GM19239 (cell line): ENCODE measurements at places on chromosomes 12 and 14.
A peak's percentile ranks its signal among the peaks of the same experiment; 100 is the strongest.

GRCh38 chr12:129961091-129961490 lies 57.3 kb upstream of the TMEM132D start:
- DNase-seq: no peak

GRCh38 chr14:76640923-76641395 lies 120.3 kb upstream of the VASH1 start:
- DNase-seq: no peak

GRCh38 chr12:66051361-66051760 lies 79.2 kb downstream of the LLPH start:
- DNase-seq: no peak

DNA sequence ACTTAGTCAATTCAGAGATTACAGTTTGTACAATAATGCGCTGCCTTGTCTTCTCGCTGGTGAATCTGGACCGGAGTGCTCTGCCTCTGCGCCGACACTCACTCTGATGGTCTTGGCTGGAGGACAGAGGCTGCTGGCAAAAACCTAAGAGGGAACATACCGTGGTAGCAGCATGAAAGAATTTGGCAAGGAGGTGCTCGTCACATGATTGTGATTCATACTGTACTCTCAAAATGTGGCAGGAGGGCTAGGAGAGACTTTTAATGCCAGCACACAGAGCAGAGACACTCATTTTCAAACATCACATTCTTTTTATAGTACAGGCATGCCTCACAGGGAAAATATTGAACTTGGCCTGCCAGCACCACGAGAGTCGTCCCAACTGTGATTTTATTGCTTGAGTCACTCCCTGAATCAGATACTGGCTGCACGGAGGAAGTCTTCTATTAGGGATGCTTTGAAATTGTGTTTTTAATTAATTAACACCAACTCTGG lies 67.8 kb downstream of the HMGA2 start:
- DNase-seq: no peak

DNA sequence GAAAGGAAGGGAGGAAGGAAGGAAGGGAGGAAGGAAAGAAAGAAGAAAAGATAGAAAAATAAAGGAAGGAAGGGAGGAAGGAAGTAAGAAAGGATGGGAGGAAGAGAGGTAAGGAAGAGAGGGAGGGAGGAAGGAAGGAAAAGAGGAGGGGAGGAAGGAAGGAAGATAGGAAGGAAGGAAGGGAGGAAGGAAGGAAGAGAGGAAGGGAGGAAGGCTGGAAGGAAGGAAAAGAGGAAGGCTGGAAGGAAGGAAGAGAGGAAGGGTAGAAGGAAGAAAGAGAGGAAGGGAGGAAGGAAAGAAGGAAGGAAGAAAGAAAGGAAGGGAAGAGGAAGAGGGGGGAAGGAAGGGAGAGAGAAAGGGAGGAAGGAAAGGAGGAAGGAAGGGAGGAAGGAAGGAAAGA lies 12.8 kb upstream of the WIF1 start:
- no peak for DNase-seq

GRCh38 chr12:127263621-127264020 lies 1003.3 kb upstream of the TMEM132C start:
- no peak for DNase-seq

- DNase-seq: no peak
Measured at GRCh38 chr12:10097521-10097920, 1.3 kb downstream of the CLEC1A start.

GRCh38 chr14:101855958-101856357 lies 94.4 kb downstream of the PPP2R5C start:
- no peak for DNase-seq

DNA sequence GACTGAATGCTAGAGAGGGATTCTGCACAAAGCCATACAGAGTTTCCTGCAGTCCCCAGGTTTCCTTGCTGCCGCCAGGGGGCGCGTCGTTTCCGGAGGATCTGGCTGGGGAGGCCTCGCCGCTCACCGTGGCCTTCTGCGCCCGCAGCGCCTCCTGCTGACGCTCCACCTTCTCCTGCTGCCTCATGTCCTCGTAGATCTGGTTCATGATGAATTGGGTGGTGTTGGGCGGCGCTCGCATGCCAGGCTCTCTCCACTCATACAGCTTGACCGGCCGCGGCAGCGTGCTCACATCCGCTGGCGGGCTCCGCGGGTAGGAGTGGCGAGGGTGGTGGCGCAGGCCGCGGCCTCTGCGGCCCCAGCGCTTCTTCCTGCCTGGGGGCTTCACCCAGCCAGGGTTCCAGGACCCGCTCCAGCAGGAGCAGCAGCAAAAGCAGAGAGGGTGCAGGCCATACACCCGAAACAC lies 987 bp downstream of the CCER1 start:
- DNase-seq: no peak

DNA sequence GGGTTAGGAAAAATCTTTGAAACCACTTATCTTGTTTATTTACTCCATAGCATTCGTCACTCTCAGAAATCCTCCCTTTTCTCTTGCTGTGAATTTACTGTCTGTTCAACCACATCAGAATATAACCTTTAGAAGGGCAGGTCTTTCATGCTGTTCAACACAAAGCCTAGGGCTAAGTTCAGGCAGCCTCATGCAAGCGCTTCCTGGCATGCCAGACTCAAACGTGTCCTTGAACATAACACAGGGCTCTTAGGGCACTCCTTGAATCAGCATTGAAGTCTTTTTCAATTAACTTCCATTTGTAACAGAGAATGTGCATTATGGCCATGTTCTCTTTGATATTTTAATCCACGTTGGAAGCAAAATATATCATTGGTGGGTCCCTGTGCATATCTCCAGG lies 377.7 kb downstream of the GLT1D1 start:
- no peak for DNase-seq

GRCh38 chr14:69270795-69271708 lies 11.1 kb downstream of the GALNT16 start:
- DNase-seq: no peak

- no peak for DNase-seq
Measured at GRCh38 chr12:27359578-27360340, 27.1 kb downstream of the BMAL2 start.

DNA sequence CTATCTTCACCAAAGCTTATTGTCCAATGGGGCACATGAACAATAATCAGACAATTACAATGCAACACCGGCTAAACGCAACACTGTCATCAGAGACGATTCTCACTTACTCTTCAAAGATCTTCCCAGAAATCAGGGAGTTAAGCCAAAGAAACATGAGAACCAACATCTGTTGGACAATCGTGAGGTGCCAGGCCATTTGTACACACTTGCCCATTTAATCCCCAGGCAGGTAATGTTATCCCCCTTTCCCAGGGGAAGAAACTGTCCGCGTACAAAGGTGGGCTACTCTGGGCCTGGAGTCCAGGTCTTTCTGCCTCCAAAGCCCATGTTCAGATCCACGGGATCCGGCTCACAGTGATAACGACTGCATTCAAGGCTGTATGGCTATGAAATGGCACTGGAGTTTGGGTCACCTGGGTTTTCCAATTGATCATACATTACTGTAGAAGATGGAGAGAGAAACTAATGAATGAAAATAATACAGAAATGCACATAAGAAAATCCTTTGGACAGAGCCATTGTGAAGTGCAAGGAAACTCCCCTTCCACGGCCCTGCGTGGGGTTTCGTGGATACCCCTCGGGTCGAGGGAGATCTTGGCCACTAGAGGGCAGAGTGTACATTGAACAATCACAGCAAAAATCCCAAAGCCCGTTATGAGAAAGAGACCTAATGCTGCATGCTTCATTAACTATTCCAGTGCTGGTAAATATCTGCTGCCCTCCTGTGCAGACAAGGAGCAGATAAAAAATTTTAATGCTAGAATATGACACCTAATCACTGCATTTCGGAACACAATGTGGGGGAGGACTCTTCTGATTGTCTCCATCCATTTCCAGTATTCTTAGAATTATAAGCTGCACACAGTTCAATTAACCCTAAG lies 111.4 kb downstream of the EGLN3 start:
- peak; percentile 38 for DNase-seq

GRCh38 chr12:55607821-55608594 lies 28.7 kb upstream of the OR10P1 start:
- DNase-seq: no peak

DNA sequence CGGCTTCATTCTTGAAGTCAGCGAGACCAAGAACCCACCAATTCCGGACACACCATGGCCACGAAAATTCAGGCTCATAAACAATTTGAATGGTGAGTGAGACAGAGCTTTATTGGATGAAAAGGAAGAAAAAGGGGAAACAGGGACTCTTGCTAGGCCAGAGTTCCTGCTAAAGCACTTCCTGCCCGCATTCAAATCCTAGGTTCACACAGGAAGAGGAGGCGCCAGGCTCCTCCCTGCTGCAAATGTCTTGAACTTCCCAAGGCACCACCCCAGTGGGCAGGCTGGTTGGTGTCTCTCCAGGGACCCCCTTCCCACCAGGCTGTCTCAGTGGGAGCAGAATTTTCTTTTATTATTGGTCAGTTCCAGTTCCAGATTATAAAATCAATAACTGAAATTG lies 121.2 kb downstream of the FSCB start:
- DNase-seq: no peak

- DNase-seq: no peak
Measured at GRCh38 chr12:49881415-49882247, 22.1 kb downstream of the FAIM2 start.

GRCh38 chr12:125683748-125684381 lies 618.6 kb downstream of the AACS start:
- DNase-seq: peak; percentile 46

- no peak for DNase-seq
Measured at GRCh38 chr12:32551058-32551457, 128.0 kb upstream of the DNM1L start.

DNA sequence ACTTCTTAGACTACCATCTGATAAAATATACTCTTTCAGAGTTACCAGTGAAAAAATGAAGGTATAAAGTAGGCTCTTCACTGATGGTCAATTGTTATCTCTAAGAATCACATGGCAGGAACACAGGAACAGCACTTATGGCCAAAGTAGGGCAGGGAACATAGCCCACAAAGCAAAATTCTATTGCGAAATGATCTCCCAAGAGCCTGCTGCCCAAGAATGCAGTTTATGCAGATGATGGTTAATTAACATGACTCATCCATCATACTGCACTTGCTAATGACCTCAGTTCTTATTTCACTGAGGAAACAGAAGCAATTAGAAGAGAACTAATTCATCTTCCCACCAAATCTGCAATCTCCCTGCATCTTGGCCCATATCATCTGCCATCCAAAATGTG lies 133.8 kb downstream of the SLC2A13 start:
- no peak for DNase-seq

GRCh38 chr12:69348162-69348938 lies at the start of gene LYZ:
Gene LYZ, plus strand, starts transcription at chr12:69348381. Its CDS starts 28 bp downstream, at chr12:69348409.
- DNase-seq: no peak

DNA sequence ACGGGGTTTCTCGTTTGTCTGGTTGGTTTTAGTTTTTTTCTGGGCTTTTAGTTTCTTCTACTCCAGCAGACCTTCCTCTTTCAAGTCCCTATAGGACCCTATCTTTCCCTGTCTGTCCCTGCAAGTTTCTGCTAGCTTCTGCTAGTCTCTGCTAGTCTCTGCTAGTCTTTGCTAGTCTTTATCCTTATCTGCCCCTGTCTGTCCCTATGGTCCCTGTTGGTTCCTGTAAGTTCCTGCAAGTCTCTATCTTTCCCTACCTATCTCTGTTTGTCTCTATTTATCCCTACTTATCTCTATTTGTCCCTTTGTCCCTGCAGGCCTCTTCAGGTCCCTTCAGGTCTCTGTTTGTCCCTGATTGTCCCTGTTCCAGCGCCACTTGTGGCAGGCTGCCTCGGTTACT lies 81.5 kb upstream of the PLEKHG7 start:
- DNase-seq: no peak

DNA sequence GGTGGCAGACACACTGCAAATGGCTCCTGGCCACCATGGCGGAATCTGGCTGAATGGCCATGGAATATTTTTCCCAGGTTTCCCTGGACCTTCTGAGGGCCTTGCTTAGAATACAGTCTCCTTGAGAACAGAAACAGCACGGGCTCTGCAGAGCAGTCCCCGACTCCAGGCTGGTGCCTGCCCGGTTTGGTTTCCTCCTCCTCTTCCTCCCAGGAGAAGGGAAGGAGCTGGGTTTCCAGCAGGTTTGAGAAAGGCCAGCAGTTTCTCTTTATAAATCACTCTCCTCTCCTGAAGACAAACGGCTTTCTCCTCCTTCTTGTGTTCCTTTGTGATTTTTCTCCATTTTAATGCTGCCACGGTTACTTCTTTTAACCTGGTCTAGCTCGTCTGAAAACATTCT lies 106.8 kb upstream of the RFLNA start:
- no peak for DNase-seq

DNA sequence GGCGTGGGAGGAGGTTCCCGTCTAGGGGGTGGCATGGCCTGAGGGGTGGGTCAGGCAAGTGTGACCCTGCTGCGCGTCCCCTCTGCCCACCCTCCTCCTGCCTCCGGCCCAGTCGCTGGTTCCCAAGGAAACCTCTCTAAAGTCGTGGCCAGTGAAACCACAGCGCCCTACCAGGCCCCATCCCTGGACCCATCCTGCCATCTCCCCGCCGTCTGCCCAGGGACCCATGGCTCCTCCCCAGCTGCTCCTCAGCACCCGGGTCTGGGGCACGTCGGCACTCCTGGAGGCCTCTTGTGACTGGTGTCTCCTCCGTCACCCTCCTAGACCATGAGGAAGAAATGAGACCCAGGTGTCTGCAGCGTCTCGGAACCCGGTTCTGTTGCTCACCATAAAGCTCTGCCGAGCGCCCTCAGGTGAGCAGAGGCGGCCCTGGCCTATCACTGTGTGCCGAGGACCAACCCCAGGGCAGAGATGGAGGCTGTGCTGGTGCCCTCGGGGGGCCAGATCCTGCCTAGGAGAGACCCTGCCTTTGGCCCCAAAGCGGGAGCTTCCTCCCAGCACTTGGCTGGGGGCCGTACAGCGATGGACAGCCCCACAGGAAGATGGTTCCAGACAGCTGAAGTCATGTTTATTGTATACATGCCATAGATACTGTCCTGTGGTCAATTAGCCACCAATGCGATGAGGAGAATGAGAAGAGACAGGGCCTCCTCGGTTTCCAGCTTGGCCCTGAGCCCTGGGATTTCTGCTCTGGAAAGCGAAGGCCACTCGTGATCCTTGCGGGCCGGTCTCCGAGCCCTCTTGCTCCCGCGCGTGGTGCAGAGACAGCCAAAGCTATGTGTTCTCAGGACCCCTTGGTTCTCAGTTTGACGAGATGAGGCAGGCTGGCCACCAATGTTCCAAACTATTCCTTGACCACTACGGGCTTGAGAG lies 222.5 kb upstream of the RTL1 start:
- DNase-seq: no peak

- DNase-seq: no peak
Measured at GRCh38 chr14:85602345-85602744, 72.4 kb downstream of the FLRT2 start.

- DNase-seq: no peak
Measured at GRCh38 chr12:1443421-1444141, 150.8 kb downstream of the FBXL14 start.

DNA sequence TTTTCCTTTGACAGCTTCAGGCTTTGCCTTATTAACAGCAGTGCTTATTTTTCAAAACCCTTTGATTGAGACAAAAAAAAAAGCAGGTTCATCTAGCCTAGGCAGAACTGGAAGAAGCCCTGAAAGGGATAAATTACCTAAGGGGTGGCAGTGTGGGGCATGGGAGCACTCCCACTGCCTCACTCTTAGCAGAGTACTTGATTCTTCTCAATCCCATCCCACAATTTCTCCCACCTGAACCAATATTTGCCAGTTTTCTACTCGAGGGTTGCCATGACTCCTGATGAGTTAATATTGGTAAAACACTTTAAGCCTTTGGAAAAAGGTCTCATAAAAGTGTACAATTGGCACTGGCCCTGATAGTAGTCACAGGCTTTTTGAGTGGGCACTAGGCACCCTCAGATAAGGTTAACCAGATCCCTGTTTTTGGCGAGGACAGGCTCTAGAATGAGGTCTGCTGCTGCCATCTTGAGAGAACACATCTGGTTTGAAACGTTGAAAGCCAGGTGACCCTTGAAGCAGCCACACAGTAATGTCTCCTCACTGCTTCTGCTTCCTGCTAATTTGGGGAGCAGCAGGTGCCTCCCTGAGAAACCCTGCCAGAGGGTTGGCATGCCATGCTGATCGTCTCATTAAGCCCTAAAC lies 320.0 kb downstream of the RAD51B start:
- no peak for DNase-seq
